ENCODE measurements at places on chromosomes 3 and 15.
A peak's percentile ranks its signal among the peaks of the same experiment; 100 is the strongest.

GRCh38 chr15:51580385-51580784 is 42.2 kb downstream of the DMXL2 start:
- H3K4me3 ChIP-seq: no peak overlapping the region
- H3K27ac ChIP-seq: no peak overlapping the region
- H3K36me3 ChIP-seq: no peaks in the 10 kb centered on the region
- H3K4me1 ChIP-seq: no peaks in the 10 kb centered on the region
- no peak for DNase-seq

GRCh38 chr3:87805670-87806069 is 253.1 kb downstream of the CGGBP1 start:
- no peaks in the 10 kb centered on the region for H3K4me1 ChIP-seq
- no peak for DNase-seq
- H3K27ac ChIP-seq: no peak overlapping the region
- no peaks in the 10 kb centered on the region for H3K27me3 ChIP-seq
- no peak overlapping the region for H3K4me3 ChIP-seq
- H3K36me3 ChIP-seq: no peaks in the 10 kb centered on the region

- H3K27ac ChIP-seq: no peak overlapping the region
- H3K4me3 ChIP-seq: no peak overlapping the region
- H3K4me1 ChIP-seq: peaks cover 4% of the 10 kb centered on the region
- peaks cover 10% of the 10 kb centered on the region for H3K27me3 ChIP-seq
Observed at GRCh38 chr15:80677041-80677440, 18.1 kb upstream of the ABHD17C start.

GRCh38 chr3:81758275-81758674 is 3.2 kb downstream of the GBE1 start:
- no peaks in the 10 kb centered on the region for H3K27me3 ChIP-seq
- DNase-seq: no peak
- peaks cover 7% of the 10 kb centered on the region for H3K4me1 ChIP-seq
- no peak overlapping the region for H3K4me3 ChIP-seq
- no peak overlapping the region for H3K27ac ChIP-seq

- H3K4me1 ChIP-seq: no peaks in the 10 kb centered on the region
- H3K27me3 ChIP-seq: peaks cover 5% of the 10 kb centered on the region
- H3K4me3 ChIP-seq: no peak overlapping the region
- no peaks in the 10 kb centered on the region for H3K36me3 ChIP-seq
- DNase-seq: no peak
Observed at GRCh38 chr3:174444391-174444790, 414.7 kb upstream of the NAALADL2 start.

- no peaks in the 10 kb centered on the region for H3K27me3 ChIP-seq
- no peak for DNase-seq
- no peak overlapping the region for H3K4me3 ChIP-seq
- no peaks in the 10 kb centered on the region for H3K4me1 ChIP-seq
Observed at GRCh38 chr15:42876224-42876623, 44.4 kb downstream of the TTBK2 start.

GRCh38 chr3:195106418-195106906 is 164.5 kb downstream of the XXYLT1 start:
- peaks cover 8% of the 10 kb centered on the region for H3K4me1 ChIP-seq
- peak; percentile 81 for DNase-seq
- no peak overlapping the region for H3K27ac ChIP-seq
- H3K27me3 ChIP-seq: no peaks in the 10 kb centered on the region

- no peak overlapping the region for H3K27ac ChIP-seq
- no peaks in the 10 kb centered on the region for H3K36me3 ChIP-seq
- H3K4me3 ChIP-seq: no peak overlapping the region
Observed at GRCh38 chr15:41341519-41341918, 8.8 kb downstream of the NUSAP1 start.

- no peaks in the 10 kb centered on the region for H3K27me3 ChIP-seq
- H3K27ac ChIP-seq: no peak overlapping the region
- no peak for DNase-seq
- no peaks in the 10 kb centered on the region for H3K36me3 ChIP-seq
- no peak overlapping the region for H3K4me3 ChIP-seq
- H3K4me1 ChIP-seq: peaks cover 14% of the 10 kb centered on the region
Observed at GRCh38 chr15:72315706-72316370, 4.1 kb downstream of the CELF6 start.

GRCh38 chr3:72152551-72153476 is 367.9 kb upstream of the PROK2 start:
- no peaks in the 10 kb centered on the region for H3K4me1 ChIP-seq
- DNase-seq: no peak
- H3K27ac ChIP-seq: no peak overlapping the region
- no peak overlapping the region for H3K4me3 ChIP-seq

GRCh38 chr3:46574243-46574646 is 8.1 kb upstream of the LRRC2 start:
- H3K36me3 ChIP-seq: no peaks in the 10 kb centered on the region
- DNase-seq: no peak
- no peaks in the 10 kb centered on the region for H3K4me1 ChIP-seq
- no peaks in the 10 kb centered on the region for H3K27me3 ChIP-seq
- no peak overlapping the region for H3K27ac ChIP-seq
- no peak overlapping the region for H3K4me3 ChIP-seq

- no peaks in the 10 kb centered on the region for H3K36me3 ChIP-seq
- no peaks in the 10 kb centered on the region for H3K4me1 ChIP-seq
- DNase-seq: peak; percentile 29
- H3K27ac ChIP-seq: no peak overlapping the region
- H3K4me3 ChIP-seq: no peak overlapping the region
- no peaks in the 10 kb centered on the region for H3K27me3 ChIP-seq
Observed at GRCh38 chr3:129855832-129856419, 37.6 kb downstream of the TMCC1 start.

DNA sequence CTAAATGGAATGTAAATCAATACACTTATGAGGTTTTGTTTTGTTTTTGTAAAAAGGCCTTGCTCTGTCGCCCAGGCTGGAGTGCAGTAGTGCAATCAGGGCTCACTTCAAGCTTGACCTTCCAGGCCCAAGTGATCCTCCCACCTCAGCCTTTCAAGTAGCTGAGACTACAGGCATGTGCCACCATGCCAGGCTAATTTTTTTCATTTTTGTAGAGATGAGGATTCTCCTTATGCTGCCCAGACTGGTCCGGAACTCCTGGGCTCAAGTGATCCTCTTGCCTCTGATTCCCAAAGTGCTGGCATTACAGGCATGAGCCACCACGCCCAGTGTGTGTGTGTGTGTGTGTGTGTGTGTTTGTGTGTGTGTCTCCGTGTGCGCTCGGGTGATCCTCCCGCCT is 1.3 kb upstream of the TRIP4 start:
- no peak for DNase-seq
- peaks cover 30% of the 10 kb centered on the region for H3K4me1 ChIP-seq
- no peak overlapping the region for H3K27ac ChIP-seq
- H3K36me3 ChIP-seq: no peaks in the 10 kb centered on the region
- H3K4me3 ChIP-seq: no peak overlapping the region

DNA sequence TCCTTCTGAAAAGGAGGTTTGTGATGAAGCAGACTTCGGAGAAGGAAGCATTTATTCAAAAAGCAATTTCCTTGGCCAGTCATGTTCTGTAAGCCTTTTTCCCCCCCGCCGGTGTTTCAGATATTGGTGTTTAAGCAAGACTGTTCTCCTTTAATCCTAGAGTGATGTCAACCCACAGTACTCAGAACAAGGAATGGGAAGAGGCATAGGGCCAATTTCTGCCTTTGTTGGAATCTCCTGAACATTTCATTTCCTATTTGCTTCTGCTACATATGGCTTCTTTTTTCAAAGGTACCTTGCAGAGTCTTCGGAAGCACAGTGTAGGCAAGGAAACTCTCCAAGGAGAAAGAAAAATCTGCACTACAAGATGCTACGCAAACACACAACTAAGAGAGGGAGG is 713.1 kb upstream of the CFAP20DC start:
- H3K4me3 ChIP-seq: no peak overlapping the region
- H3K27me3 ChIP-seq: no peaks in the 10 kb centered on the region
- H3K27ac ChIP-seq: no peak overlapping the region
- DNase-seq: no peak
- peaks cover 2% of the 10 kb centered on the region for H3K4me1 ChIP-seq

DNA sequence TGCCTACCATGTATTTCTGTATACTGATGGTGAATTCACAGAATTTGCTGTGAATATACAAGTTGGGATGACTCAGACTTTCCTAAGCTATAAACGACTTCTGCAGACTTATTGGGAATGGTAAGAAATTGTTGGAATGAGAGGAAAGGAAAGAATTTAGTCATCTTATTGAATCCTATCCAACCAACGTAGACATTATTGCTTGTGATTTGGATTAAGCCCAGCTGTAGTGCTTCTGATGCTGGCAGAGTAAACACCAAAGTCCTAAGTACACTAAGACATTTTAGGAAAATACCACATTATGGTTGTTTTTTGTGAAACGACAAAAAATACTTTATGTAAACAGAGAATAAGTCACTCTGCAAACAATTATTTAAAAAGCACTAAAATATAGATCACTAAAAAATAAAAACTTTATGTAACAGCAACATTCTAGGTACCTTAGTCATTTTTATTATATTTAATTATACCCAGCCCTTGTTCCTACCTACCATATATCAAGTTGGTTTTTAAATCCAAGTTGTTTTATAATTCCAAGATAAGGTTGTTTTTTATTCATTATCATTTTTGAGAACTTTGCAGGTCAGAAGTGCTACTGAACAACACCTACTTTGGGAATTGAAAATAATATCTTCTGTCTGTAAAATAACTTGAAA is 99.2 kb upstream of the MLF1 start:
- no peaks in the 10 kb centered on the region for H3K4me1 ChIP-seq
- no peaks in the 10 kb centered on the region for H3K27me3 ChIP-seq
- no peak overlapping the region for H3K27ac ChIP-seq

GRCh38 chr3:150170852-150171520 is 200.3 kb upstream of the PFN2 start:
- H3K36me3 ChIP-seq: no peaks in the 10 kb centered on the region
- no peak overlapping the region for H3K4me3 ChIP-seq
- no peak for DNase-seq
- no peaks in the 10 kb centered on the region for H3K27me3 ChIP-seq

DNA sequence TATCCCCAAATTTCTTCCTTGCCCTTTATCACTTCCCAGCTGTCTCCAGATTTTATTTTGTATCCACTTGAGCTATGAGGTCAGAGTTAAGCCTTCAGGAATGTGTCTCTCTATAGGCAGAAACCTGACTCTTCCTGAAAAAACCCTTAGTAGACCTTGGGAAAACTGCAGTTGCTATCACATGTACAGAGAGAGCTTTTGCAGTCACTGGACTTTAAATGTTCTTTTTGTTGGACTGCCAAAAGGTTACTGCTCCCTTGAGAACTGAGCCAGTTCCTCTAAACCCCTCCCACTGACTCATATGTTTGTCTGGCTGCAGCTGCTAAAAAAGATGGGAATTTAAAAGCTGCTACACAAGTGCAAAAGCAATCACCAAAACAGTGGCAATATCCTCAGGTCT is 169.1 kb upstream of the CCDC54 start:
- H3K4me1 ChIP-seq: no peaks in the 10 kb centered on the region
- H3K27me3 ChIP-seq: no peaks in the 10 kb centered on the region
- H3K27ac ChIP-seq: no peak overlapping the region
- H3K36me3 ChIP-seq: no peaks in the 10 kb centered on the region
- H3K4me3 ChIP-seq: no peak overlapping the region

GRCh38 chr3:24111711-24112110 is 166.6 kb downstream of the NR1D2 start:
- H3K27me3 ChIP-seq: no peaks in the 10 kb centered on the region
- H3K36me3 ChIP-seq: no peaks in the 10 kb centered on the region
- DNase-seq: no peak
- no peaks in the 10 kb centered on the region for H3K4me1 ChIP-seq
- no peak overlapping the region for H3K4me3 ChIP-seq

GRCh38 chr3:4850928-4851265 is 128.3 kb upstream of the BHLHE40 start:
- H3K36me3 ChIP-seq: no peaks in the 10 kb centered on the region
- no peaks in the 10 kb centered on the region for H3K27me3 ChIP-seq
- peak overlapping the region; percentile 61 for H3K27ac ChIP-seq

GRCh38 chr3:14602804-14603644 is 48.5 kb upstream of the CCDC174 start:
- no peak for DNase-seq
- no peak overlapping the region for H3K4me3 ChIP-seq
- peaks cover 68% of the 10 kb centered on the region for H3K27me3 ChIP-seq
- no peaks in the 10 kb centered on the region for H3K36me3 ChIP-seq
- H3K27ac ChIP-seq: no peak overlapping the region

GRCh38 chr3:184227481-184227935 is 1.9 kb upstream of the VWA5B2 start:
- no peak overlapping the region for H3K4me3 ChIP-seq
- peaks cover 42% of the 10 kb centered on the region for H3K27me3 ChIP-seq
- peaks cover 24% of the 10 kb centered on the region for H3K4me1 ChIP-seq

- H3K27me3 ChIP-seq: peaks cover 2% of the 10 kb centered on the region
- H3K36me3 ChIP-seq: no peaks in the 10 kb centered on the region
- H3K4me3 ChIP-seq: no peak overlapping the region
Observed at GRCh38 chr15:92664178-92664900, 8.8 kb upstream of the FAM174B start.

DNA sequence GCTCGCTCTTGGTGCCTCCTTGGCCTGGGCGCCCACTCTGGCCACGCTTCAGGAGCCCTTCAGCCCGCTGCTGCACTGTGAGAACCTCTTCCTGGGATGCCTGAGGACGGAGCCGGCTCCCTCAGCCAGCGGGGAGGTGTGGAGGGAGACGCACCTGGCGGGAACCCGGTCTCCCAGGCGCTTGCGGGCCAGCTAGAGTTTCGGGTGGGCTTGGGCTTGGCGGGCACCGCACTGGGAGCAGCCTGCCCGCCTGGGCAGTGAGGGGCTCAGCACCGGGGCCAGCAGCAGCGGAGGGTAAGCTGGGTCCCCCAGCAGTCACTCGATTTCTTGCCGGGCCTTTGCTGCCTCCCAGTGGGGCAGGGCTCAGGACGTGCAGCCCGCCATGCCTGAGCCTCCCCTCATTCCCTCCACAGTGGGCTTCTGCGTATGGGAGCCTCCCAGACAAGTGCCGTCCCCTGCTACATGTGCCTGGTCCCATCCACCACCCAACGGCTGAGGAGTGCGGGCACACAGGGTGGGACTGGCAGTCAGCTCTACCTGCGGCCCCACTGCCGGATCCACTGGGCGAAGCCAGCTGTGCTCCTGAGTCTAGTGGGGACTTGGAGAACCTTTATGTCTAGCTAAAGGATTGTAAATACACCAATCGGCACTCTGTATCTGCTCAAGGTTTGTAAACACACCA is 708.7 kb downstream of the VGLL3 start:
- no peak overlapping the region for H3K4me3 ChIP-seq
- no peaks in the 10 kb centered on the region for H3K4me1 ChIP-seq
- no peaks in the 10 kb centered on the region for H3K27me3 ChIP-seq
- no peak for DNase-seq
- no peak overlapping the region for H3K27ac ChIP-seq

DNA sequence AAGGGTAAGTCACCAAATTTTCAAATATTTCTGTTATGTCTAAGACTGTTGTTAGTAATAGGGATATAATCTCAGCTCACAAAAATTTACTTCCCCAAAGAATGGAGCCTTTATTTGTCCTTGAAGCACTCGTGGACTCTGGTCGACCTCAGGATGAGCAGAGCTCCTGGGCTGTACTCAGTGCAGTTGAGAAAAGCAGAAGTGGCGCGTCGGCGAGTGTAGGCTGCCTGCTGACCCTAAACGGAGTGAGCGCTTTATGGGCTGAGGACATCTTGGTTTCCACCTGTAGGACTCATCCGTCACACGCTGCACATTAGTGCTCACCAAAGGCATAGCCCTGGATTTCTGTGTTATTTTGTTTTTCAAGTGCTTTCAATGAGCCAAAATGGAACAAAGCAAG is 11.0 kb downstream of the GABRA5 start:
- no peak overlapping the region for H3K27ac ChIP-seq
- H3K27me3 ChIP-seq: no peaks in the 10 kb centered on the region
- no peaks in the 10 kb centered on the region for H3K36me3 ChIP-seq
- DNase-seq: no peak

Measured in CD4-positive, alpha-beta T cell (primary cell).